Midbrain (tissue), 1 donor: ENCODE measurements at places on chromosomes 5 and 9.

DNA sequence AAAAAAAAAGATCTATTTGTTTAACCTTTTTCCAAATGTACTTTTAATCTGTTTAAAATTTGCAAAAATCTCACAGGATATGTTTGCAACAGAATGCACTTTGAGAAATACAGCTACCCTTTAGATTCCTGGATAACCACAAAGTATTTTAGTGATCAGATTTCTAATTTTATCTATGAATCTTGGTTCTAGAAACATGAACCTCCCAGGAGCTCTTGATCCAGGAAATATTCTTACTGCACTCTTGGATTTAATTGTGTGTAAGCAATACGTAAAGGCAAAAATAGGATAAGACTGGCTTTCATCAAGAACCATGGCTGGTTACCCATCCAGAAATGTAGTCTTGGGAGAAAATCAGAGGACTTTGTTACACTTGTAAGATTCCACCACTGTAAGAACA is 1581.8 kb upstream of the WWC1 start:
- DNase-seq: no peak

DNA sequence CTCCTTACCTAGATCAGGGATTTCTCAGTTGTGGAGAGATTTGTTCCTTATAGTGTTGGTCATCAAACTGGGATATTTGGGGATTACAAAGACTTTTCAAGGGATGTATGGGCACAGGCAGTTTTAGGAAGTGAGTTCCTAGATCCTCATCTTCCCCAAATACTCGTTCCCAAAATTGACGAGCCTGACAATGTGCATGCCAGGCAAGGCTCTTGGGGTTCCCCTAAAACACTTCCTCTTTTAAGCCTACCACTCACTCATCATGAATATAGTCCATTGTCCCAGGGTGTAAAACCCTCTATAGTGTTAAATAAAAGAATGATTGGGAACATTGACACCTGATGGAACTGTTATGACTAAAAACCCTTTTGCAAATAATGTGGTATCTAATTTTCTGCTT is 26.4 kb downstream of the PDCD1LG2 start:
- DNase-seq: no peak

- DNase-seq: no peak
Measured at GRCh38 chr9:111414406-111414805, 69.8 kb downstream of the ECPAS start.

GRCh38 chr5:69502367-69502766 is 9.8 kb downstream of the OCLN start:
- no peak for DNase-seq

DNA sequence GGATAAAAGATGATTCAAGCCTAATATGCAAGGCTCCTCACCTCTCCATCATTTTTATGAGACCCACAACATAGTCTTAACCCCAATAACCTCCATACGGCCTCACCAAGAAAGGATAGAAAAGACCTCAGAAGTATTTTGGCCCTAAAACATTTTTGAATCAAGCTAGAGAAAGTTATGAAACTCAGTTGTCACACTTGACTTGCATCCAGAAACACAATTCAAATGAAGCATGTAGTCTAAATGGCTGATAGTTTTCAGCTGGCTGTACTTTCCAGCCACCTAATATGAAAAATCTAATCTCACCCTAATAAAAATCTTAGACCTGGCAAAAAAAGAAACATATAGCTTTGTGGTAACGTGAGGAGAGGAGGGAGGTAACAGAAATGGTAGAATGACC is 116.1 kb downstream of the ARL15 start:
- DNase-seq: no peak

GRCh38 chr9:215631-216155 is 1.0 kb downstream of the DOCK8 start:
- DNase-seq: no peak

GRCh38 chr9:91001146-91001611 is 199.6 kb downstream of the SYK start:
- no peak for DNase-seq

- no peak for DNase-seq
Measured at GRCh38 chr5:82354543-82354942, 76.4 kb upstream of the RPS23 start.

GRCh38 chr5:177095088-177095669 is 8.5 kb downstream of the FGFR4 start:
- DNase-seq: no peak

- no peak for DNase-seq
Measured at GRCh38 chr9:21967169-21967568, 27.0 kb downstream of the CDKN2A start.

- DNase-seq: no peak
Measured at GRCh38 chr5:91311168-91311696, 71.9 kb downstream of the ARRDC3 start.

GRCh38 chr5:79536193-79536906 is 22.4 kb upstream of the HOMER1 start:
- no peak for DNase-seq

- no peak for DNase-seq
Measured at GRCh38 chr5:149487672-149488071, 63.6 kb downstream of the CSNK1A1 start.
